ENCODE measurements at places on chromosomes 5 and 9.

DNA sequence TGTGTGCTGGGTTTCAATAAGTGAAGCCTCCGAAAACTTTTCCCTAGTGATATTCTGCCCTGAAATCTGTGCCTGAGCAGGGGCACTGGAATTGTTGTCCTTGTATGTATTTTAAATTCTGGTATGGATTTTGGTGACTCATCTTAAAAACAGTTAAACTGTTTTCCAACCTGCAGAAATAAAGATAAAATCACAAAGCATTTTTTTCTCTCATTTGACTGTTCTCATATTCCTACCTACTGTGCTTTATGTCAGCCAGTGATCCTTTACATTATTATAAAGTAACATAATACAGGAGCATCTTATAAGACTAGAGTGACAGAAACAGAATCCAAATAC is 10.9 kb upstream of the TAF11L2 start:
- no peak for DNase-seq

GRCh38 chr9:135249711-135250110 is 162.2 kb downstream of the OLFM1 start:
- DNase-seq, result no peak

DNA sequence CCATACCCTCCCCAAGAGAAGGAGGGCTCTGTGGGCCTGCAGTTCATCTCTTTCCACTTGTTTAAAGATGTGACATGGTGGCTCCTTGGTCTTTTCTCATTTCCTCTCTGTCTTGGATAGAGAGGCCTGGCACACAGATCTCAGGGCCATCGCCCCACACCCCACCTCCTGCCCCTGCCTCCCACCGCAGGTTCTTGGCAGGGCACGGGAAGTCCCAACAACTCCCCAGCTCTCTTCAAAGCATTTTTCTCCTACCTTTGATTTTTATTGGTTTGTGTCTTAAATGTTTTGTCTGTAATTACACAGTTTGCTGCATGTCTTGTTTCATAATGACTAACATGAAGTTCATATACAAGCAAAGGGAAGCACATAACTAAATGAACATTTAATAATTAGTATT is 178.5 kb upstream of the MSX2 start:
- no peak for DNase-seq

GRCh38 chr5:149794041-149794440 is 63.9 kb downstream of the PPARGC1B start:
- no peak for DNase-seq

DNA sequence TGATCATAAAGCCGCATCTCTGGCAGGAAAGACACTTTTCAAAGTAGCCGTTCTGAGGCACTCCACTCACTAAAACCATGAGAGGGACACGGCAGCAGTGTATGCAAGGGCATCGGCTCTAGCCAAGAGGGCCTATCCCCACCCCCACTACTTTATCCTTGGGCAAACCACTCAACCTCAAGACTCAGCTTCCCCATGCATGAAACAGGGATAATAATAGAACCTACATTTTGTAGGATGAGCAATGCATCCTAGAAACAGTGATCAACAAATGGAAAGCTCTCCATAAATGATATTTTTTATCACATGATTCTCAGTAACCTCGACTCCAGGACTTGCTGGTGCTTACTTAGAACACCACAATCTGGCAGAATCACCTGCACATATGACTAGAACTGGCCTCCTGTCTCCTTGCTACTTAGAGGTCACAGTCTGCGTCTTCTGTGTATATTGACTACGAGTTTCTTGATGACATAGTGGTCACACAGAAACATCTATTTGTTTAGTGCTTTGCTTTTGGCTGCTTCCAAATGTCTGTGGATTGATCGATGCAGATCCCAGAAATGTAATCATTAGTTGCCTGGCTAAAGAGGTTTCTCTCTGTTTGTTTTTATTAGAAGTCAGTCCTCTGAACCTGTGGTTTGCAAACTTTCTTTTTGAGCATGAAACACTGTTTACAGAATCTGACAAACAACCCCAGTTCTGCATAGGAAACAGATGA is 102.1 kb downstream of the LHFPL2 start:
- DNase-seq, result no peak

DNA sequence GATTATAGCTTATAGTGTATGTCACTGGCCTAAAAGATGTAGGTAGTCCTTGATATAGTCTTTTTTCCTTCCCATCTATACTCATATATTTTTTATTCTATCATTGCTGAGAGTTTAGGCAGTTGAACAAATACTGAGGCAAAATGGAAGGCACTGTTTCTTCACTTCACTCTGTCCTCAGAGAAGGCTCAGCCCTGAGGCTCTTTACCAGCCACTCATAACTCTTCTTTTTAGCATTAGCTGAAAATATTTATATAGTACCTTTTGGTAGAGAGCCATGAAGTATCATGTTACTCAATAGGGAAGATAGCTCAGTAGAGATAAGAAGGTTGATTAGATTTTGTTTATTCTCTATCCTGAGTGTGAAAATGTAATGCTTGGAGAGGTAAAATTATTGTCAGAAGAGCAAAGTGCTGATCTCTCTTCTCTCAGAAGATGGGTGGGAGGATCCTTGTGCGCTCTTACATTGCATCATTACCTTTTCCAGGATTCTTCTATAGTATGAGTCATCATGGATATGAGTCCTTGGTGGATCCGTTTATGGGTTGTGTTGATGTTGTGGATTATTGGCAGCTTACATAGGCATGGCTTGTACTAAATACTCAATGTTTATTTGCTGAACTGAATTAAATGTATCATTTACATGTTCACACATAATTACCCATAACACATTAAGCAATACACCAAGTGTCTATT is 88.1 kb downstream of the ANXA1 start:
- no peak for DNase-seq

- DNase-seq, result no peak
Measured at GRCh38 chr5:121698690-121699089, 153.0 kb upstream of the FTMT start.

- DNase-seq, result no peak
Measured at GRCh38 chr9:116327701-116328405, 174.3 kb downstream of the PAPPA start.
